ENCODE measurements at places on chromosomes 16 and 17.

DNA sequence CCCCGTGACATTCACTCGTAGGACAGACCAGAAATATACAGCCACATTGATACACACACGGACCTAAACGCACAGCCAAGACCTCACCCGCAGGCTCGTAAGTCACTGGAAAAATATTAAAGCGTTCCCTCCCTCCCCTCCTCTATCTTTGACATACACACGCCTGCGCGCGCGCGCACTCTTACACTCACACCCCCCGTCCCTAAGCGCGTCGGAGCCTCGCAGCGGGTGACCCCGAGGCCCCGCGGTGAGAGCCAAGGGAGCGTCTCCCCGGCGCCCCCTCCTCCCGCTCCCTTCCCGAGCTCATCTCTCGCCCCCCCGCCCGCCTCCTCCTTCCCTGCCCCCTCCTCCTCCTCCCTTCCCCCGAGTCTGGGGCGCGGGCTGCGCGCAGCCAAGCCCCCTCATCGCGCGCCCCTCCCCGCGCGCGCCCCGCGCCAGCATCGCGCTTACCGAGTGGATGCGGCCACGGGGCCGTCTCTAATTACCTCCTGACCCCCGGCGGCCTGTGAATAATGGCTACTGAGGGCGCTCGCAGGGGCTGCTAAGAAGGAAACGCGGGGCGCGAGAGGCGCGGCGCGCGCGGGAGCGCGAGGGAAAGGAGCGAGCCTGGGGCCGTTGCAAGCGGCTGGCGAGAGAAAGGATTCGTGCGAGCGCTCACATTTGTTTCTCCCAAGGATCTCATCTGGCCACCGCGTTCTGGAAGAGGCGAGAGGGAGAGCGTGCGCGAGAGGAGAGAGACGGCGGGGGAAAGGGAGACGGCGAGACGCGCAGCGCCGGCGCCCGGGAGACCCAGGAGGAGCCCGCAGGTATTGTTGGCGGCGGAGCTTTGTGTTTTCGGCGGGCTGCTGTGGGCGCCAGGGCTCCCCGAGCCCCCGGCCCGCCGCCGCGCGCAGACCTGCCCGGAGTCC is 42.4 kb downstream of the RAI1 start:
- DNase-seq = peak; percentile 57

DNA sequence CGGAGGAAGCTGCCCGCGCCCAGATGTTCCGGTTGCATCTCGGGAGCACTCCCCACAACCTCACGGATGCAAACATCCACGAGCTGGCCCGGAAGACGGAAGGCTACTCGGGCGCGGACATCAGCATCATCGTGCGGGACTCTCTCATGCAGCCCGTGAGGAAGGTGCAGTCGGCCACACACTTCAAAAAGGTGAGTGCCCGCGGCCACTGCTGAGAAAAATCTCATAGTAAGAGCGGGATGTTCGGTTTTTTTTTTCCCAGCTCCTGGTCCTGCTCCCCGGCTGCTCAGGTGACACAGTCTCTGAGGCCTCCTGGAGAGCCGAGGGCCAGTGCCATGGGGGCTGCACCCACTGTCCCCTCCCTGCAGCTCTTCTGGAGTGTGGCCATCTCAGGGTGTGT is 9.3 kb downstream of the PDF start:
- no peak for DNase-seq

GRCh38 chr17:29190592-29191207 is 10.5 kb upstream of the MYO18A start:
- no peak for DNase-seq

GRCh38 chr16:83802135-83802534 is 5.6 kb upstream of the HSBP1 start:
- DNase-seq = no peak

DNA sequence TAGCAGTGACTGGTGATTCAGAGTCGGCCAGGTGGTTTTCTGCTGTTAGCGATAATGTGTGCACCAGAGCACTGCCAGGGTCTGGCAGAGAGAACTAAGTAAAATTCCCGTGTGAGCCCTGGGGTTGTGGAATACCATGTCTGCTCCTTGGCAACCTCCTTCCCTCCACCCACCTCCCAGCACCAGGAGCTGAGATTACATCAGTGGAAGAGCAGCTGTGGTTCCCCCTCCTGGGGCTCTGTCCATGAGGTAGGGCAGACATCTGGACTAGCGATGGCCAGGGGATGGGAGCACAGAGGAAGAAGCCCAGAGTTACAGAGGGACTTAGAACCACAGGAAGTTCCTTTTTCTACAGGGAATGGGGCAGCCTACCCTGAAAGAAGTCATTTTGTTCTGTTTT is 15.8 kb downstream of the CLEC10A start:
- no peak for DNase-seq

- DNase-seq = no peak
These were observed 27.8 kb downstream of the PLXDC1 start for GRCh38 chr17:39123627-39124026.

GRCh38 chr16:8631373-8631772 is 9.9 kb downstream of the METTL22 start:
- DNase-seq = no peak

DNA sequence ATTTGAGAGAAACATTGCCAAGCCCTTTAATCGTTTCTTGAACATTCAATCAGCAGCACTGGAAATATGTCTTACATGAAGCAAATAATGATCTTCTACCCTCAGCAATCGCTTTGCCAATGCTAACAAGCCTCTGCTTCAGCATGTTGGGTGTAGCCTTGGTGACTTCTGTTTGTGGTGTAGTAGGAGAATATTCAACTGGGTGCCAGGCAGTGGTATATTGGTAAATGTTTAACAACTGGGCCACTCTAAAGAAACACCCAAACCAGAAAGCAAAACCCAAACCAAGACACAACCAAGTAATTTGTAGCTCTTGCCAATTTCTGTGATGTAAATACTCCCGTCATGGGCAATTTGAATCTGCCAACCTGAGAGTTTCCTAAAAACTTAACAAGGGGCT is 9.7 kb downstream of the CDH13 start:
- DNase-seq = no peak

DNA sequence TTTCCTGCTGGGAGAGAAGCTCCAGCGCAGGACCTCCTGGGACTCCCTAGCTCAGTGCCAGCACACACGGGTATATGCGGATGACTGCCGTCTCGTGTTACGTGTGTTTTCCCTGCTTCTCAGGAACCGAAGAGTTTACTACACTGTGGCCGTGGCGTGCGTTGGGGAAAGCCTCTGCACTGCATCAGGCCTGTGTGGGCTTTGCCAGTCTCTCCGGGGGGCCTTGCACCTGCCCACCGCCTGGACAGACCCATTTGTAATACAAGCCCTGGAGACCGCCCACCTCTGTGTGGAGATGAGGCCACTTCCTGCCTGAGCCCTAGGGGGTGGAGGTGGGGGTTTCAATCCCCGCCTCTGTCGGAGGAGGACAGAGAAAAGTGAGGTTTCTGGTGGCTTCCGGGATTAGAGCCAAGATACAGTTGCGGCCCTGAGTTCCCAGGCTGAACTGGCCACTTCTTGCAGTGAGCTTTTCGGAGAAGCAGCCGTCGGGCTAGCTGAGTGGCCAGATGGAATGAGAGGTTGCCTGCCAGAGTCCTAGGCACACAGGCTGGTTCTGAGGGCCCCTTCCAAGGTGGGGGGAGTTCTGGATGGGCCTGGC is 43.4 kb upstream of the GSE1 start:
- DNase-seq = peak; percentile 28

DNA sequence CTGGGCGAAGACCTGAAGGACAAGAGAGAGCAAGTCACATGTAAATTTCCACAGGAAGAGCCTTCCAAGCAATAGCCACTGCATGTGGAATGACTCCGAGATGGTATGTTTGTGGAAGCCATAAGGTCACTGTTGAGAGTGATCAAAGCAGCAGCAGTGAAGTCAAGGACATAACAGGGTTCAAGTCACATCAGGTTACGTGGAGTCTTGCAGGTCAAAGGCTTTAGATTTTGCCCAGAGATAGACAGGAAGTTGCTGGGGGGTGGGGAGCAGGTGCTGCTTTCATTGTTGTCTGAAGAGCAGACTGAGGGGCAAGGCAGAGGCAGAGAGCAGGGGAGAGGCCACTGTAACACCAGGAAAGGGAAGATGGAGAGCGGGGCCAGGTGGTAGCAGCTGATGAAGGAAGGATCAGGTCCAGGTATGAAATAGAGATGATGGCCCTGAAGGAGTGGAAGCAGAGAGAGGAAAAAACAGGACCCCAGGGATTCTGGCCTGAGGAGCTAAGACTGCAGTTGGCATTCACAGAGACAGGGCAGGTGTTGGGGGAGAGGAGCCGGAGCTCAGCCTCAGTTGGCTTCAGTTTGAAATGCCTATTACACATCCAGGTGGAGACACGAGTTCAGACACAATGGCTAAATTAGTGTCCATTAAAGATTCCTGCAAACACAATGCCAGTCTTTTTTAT is 129.3 kb upstream of the AXIN2 start:
- no peak for DNase-seq

GRCh38 chr16:8647721-8648318 is 26.3 kb downstream of the METTL22 start:
- DNase-seq = no peak

- no peak for DNase-seq
These were observed 32.8 kb downstream of the GPT2 start for GRCh38 chr16:46916980-46917379.

GRCh38 chr16:51666821-51667220 is 515.8 kb upstream of the SALL1 start:
- DNase-seq = no peak

- no peak for DNase-seq
These were observed 45.7 kb upstream of the KPNB1 start for GRCh38 chr17:47603830-47604597.

All from activated CD4-positive, alpha-beta T cell treated with anti-CD3 and anti-CD28 coated beads for 48 hours (primary cell).